Stimulated activated naive B cell treated with anti-CD40 and anti-IgM and Interleukin-4, amounts not matched to agents 10 μg/mL and 1 μg/mL and 100 μg/mL, for 72 hours (primary cell): ENCODE measurements at places on chromosomes 3 and 15.
A peak's percentile ranks its signal among the peaks of the same experiment; 100 is the strongest.

DNA sequence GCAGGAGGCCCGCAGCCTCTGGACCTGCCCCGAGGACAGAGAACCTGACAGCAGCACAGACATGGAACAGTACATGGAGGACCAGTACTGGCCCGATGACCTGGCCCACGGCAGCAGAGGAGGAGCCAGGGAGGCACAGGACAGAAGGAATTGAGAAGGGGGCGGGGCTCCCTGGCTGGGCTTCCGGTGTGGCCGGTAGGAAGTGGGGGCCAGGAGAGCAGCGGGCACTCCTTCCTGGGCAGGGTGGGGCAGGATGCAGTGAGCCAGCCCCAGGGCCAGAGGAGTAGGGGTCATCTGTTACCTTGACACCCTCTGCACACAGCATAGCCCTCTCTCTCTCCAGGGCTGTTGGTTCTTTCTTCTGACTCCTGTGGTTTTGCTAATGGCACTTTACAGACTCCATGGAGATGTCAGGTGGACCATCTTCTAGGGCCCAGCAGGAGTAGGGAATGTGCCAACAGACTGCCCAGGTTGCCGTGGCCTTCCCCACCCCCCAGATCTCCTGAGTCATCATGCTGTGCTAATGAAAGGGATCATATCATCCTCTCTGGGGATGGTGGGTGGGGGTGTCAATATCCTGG, 8.6 kb upstream of the ISG20 start:
- H3K27ac ChIP-seq, result peak overlapping the region; percentile 92
- peaks cover 85% of the 10 kb centered on the region for H3K4me1 ChIP-seq
- H3K36me3 ChIP-seq, result peaks cover 60% of the 10 kb centered on the region
- DNase-seq, result no peak
- no peak overlapping the region for H3K4me3 ChIP-seq

- H3K36me3 ChIP-seq, result no peaks in the 10 kb centered on the region
- no peak for DNase-seq
- no peak overlapping the region for H3K27ac ChIP-seq
Observed at GRCh38 chr3:156132313-156132712, 11.9 kb downstream of the KCNAB1 start.

DNA sequence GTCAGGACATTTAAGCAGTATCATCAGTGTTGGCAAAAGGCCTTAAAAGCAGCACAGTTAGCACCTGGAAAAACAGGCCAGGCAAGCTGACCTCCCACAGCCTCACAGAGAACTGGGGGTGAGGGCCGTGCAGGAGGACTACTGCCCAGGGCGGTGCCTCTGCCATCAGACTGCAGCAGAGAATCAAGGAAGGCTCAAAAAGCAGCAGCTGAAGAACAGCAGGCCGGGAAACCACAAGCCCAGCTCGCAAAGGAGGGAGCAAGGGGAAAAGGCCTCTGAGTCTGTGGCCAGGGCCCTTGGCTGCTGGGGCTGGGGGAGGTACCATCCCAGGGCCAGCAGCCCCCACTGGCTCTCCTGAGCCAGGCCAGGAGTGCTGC, 84.2 kb downstream of the SEC22A start:
- peaks cover 12% of the 10 kb centered on the region for H3K27me3 ChIP-seq
- no peak overlapping the region for H3K27ac ChIP-seq
- DNase-seq, result no peak
- H3K4me3 ChIP-seq, result no peak overlapping the region
- H3K4me1 ChIP-seq, result peaks cover 2% of the 10 kb centered on the region
- H3K36me3 ChIP-seq, result peaks cover 6% of the 10 kb centered on the region

- no peak for DNase-seq
- H3K4me3 ChIP-seq, result no peak overlapping the region
- H3K27me3 ChIP-seq, result peaks cover 6% of the 10 kb centered on the region
- H3K27ac ChIP-seq, result no peak overlapping the region
- H3K4me1 ChIP-seq, result no peaks in the 10 kb centered on the region
Observed at GRCh38 chr3:55570271-55570711, 83.2 kb upstream of the WNT5A start.

DNA sequence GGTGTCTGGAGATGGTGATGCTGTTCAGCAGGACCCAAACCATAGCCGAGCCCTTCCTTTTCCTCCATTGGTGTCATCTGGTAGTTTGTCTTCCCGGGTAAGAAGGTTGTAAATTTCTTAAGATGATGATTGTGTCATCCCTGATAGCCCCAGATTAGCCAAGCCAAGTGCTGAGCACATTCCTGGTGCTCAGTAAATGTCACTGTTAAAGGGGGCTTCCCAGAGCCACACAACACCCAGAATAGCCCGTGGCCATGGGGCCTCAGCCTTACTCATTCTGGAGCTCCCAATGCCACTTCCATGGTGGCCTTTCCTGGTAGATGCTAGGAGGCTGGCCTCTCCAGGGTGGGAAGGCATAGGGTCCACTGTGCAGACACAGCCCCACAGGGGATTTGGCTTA, 4.6 kb upstream of the PLA2G4B start:
- peaks cover 39% of the 10 kb centered on the region for H3K36me3 ChIP-seq
- H3K27ac ChIP-seq, result no peak overlapping the region
- H3K4me1 ChIP-seq, result peaks cover 26% of the 10 kb centered on the region

DNA sequence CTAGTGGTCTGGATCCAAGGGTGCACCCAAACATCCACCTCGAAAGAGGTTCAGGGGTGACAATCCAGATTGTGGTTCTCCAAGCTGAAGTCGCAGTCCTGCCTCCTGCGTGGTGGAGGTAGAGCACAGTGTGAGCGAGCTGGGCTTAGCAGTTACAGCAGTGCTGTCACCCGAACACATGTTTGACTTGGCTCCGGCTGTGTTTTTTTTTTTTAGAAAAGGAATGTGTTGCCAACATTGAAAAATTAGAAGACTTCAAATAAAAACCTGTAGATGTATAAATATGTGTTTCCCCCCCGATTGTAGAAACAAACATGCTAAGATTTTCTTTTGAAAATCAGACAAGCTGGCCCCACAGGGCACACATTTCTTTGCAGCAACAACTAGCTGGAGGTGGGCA, 530.8 kb downstream of the SHQ1 start:
- H3K27ac ChIP-seq, result no peak overlapping the region
- DNase-seq, result no peak
- peaks cover 28% of the 10 kb centered on the region for H3K4me1 ChIP-seq
- H3K4me3 ChIP-seq, result no peak overlapping the region

- DNase-seq, result no peak
- no peaks in the 10 kb centered on the region for H3K27me3 ChIP-seq
- no peak overlapping the region for H3K27ac ChIP-seq
Observed at GRCh38 chr3:32334675-32335074, 57.0 kb upstream of the CMTM7 start.

- H3K27me3 ChIP-seq, result no peaks in the 10 kb centered on the region
- no peak overlapping the region for H3K27ac ChIP-seq
- no peak for DNase-seq
- H3K4me3 ChIP-seq, result no peak overlapping the region
- H3K4me1 ChIP-seq, result no peaks in the 10 kb centered on the region
Observed at GRCh38 chr3:137148917-137149316, 191.1 kb downstream of the IL20RB start.

- H3K4me1 ChIP-seq, result peaks cover 33% of the 10 kb centered on the region
- peaks cover 3% of the 10 kb centered on the region for H3K36me3 ChIP-seq
- H3K27ac ChIP-seq, result no peak overlapping the region
- no peak for DNase-seq
Observed at GRCh38 chr15:78999636-79000035, 54.8 kb upstream of the CTSH start.

DNA sequence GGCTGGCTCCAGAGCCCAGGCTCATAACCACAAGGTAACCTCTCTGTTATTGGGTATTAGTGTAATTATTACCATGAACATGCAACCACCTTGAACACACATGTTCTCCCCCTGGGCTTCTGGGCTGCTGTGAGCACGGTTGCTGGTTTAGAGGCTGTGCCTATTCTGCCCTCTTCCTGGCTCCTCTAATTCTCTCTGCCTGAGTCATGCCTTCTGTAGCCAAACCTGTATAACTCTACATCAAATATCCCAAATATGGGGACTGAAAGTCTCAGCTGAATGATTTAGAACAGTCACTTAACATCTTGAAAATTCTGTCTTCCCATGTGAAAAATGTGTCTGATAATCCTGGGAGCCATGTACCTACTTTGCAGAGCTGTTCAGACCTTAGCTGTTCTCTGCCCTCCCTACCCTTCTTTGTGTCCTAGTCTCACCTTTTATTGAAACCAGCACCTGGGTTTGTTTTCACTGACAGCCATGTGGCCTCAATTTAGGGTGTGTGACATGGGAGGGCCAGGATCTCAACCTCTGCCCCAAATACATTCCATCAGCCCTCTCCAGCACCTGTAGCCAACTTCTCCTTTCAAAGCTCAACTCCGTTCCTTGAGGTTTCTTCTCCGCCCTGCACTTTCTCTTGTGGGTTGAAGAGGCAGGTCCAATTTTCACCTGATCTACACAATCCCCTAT, 60.7 kb downstream of the PDZRN3 start:
- no peak overlapping the region for H3K27ac ChIP-seq
- H3K27me3 ChIP-seq, result no peaks in the 10 kb centered on the region
- H3K4me3 ChIP-seq, result no peak overlapping the region
- no peak for DNase-seq

- H3K4me3 ChIP-seq, result peak overlapping the region; percentile 77
- DNase-seq, result no peak
- H3K27ac ChIP-seq, result peak overlapping the region; percentile 97
- H3K27me3 ChIP-seq, result no peaks in the 10 kb centered on the region
- peaks cover 91% of the 10 kb centered on the region for H3K36me3 ChIP-seq
Observed at GRCh38 chr15:81303244-81304225, 20.4 kb downstream of the STARD5 start.

DNA sequence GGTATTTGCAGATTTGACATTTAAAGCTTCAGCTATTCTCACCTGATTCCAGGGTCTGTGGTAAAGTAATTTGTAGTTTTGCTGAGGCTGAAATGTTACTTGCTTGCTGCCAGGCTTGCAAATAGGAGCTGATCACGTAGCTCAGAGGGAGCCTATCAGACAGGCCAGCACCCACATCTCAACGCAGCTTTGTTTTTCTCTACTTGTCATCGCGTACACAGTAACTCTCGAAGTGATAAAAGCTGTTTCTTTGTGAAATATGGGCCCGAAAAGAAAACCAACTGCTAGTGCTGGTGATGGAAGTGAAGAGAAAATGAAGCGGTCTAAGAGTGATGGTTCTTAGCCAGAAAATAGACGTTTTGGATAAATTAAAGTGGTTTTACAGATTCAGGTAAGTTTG, 23.4 kb downstream of the RAB5A start:
- H3K27me3 ChIP-seq, result no peaks in the 10 kb centered on the region
- no peak for DNase-seq
- H3K4me1 ChIP-seq, result peaks cover 27% of the 10 kb centered on the region
- H3K36me3 ChIP-seq, result peaks cover 47% of the 10 kb centered on the region
